ENCODE measurements at places on chromosomes 2 and 18.

DNA sequence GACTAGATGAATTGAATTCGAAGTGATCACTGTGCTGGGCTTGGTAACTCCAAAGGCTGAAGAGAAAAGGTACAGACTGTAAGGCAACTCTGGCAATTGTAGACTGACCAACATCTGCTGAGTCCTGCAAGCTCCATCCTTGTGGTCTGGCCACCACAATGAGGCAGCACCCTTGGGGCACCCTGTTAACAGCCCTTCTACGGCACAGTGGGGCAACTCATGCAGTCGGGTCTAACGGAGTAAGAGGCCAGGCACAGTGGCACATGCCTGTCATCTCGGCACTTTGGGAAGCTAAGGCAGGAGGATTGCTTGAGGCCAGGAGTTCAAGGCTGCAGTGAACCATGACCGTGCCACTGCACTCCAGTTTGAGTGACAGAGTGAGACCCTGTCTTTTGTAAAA lies 126.8 kb downstream of the ZAP70 start:
- no peak for DNase-seq

GRCh38 chr2:136136931-136137330 lies 19.0 kb upstream of the CXCR4 start:
- DNase-seq: no peak

GRCh38 chr18:32893915-32894314 lies 121.1 kb upstream of the KLHL14 start:
- DNase-seq: no peak

- peak; percentile 25 for DNase-seq
Observed at GRCh38 chr2:86621280-86621943, 2.3 kb downstream of the RNF103 start.

DNA sequence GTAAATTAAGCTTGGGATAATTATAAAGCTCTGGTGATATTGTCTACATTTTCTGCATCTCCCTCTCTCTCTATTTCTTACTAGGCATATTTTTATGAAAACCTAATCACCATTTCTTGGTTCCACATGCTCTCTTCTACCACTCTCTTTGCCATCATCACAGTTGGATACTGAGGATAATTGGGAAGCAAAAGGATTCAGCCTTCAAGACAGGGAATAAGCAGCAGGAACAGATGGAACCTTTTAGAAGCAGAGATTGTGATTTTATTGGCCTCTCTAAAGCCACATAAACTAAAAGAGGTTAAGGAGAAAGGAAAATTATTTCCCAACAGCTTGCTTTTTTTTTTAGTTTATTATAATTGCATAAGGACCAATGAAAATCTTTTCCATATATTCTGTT lies 226.3 kb upstream of the SPHKAP start:
- no peak for DNase-seq

GRCh38 chr18:47062471-47062870 lies 27.1 kb upstream of the ELOA2 start:
- DNase-seq: no peak

- no peak for DNase-seq
Observed at GRCh38 chr2:100367163-100367562, 44.9 kb upstream of the LONRF2 start.

GRCh38 chr2:42163444-42164045 lies 5.6 kb upstream of the EML4 start:
- DNase-seq: peak; percentile 64

GRCh38 chr2:150222379-150222778 lies 265.1 kb downstream of the RND3 start:
- no peak for DNase-seq

DNA sequence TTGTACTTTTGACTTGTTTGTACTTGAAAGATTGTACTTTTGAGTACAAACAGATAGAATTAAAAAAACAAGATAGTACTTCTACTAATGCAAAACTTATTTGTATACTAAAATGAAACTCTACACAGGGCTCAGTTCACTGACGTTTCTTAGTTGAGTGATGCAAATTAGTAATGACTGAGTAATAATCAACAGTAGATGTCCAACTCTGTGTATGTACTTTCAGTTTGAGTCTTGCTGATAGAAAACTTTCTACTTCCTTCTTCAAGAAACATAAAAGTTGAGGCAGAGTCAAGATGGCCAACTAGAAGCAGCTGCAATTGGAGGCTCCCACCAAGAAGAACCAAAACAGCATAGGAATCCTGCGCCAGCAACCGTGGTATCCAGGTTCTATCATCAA lies 585.0 kb downstream of the NR4A2 start:
- no peak for DNase-seq

DNA sequence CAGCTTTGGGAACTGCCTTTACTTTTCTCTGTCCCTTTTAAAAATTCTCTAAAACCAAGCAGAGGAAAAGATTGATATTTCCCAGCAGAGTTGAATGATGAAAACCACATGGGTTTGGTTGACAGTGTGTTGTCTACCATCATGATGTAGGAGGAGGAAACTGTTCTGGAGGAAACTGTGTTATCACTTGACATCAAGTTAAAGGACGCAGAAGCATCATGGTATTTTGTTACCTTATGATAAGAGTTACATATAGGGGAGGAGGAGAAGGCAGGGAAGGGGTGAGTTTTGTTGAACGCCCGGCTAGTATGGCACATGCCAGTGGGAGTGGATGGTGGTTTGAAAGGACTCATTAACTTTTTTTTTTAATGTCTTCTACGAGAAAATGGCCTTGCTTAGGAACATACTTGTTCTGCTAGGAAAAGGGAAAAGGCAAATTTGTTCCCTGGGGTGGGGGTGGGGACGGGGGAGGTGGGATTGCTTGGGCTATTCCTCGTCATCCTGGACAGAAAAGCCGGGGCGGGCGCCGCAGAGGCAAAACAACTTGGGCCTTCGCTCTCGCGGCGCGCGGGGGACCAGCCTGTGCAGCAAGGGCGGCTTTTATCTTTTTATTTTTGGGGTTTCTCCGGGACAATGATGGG lies 766 bp downstream of the TMEM17 start:
- peak; percentile 61 for DNase-seq

- peak; percentile 38 for DNase-seq
Observed at GRCh38 chr2:174729797-174730697, 34.2 kb downstream of the CHRNA1 start.

Measured in DMS79 treated with DMSO at 0.1 percent for 48 hours (cell line).